ENCODE measurements at places on chromosomes 1 and 21.
A peak's percentile ranks its signal among the peaks of the same experiment; 100 is the strongest.

GRCh38 chr1:1858382-1859086 is 32.4 kb downstream of the GNB1 start:
- DNase-seq = peak; percentile 84

- DNase-seq = no peak
Measured at GRCh38 chr1:34915521-34915920, 13.9 kb downstream of the DLGAP3 start.

- DNase-seq = no peak
Measured at GRCh38 chr1:35442734-35443133, 114.5 kb downstream of the KIAA0319L start.

DNA sequence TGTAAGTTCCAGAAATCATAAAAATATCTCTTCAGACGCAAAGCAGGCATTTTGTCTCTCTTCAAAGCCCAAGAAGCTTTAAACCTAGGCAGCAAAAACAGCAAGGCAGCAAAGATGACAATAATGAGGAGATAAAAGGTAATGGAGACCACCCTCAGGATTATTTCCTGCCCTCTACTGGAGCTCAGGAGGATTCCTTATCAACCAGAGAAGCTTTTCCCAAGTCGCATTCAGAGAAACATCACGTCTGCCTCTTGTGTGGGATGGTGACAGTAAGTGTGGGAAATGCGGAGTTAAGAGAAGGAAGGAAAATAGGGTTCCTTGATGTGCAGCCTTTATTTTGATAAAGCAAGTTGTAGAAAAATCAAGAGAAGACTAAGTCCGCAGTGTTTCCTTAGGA is 365.8 kb downstream of the RGS7 start:
- no peak for DNase-seq

- no peak for DNase-seq
Measured at GRCh38 chr1:2045468-2046173, 4.6 kb upstream of the PRKCZ start.

GRCh38 chr1:33220676-33221384 is 35.5 kb upstream of the ZNF362 start:
- no peak for DNase-seq

GRCh38 chr1:100995198-100995988 is 30.2 kb downstream of the DPH5 start:
- DNase-seq = no peak

GRCh38 chr21:43884012-43884860 is 19.2 kb downstream of the AGPAT3 start:
- no peak for DNase-seq

DNA sequence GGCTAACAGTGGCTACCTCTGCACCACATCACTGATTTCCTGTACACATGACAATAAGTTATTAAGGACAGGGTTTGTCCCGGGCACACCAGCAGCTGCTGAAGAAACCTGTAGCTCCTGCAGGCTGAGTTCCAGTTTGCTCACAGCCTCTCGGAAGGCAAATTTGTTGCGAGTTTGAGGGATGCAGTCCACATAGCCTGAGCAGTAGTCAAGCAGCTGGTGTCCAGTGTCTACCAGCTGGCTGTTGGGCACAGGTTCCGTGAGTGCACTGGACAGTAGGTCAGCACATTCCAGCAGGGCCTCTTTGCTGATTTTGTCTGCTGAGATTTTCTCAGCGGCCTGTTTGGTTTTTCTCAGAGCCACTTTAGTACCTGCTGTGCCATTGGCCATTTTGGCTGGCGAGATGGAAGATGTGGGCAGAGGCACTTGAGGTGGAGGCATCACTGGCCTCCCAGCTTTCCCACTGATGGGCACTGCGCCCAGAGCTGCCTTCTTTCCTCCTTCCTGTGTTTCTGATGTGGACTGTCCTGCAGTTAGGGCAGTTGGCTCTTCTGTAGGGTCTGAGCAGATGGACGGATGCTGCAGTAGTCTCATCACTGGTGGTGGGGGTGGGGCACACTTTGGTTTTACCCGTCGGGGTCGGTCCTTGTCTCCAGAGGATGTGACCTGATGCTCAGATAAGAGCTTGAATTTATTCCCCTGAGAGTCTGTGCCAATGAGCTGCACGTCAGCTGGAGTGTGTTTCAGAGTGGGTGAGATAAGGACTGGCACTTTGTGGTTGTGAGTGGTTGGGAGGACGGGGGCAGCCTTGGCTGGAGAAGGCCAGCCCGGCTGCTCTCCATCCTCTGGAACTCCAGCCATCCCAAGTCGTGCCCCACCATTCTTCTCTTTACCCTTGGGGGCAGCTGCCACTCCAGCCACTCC is 26.1 kb downstream of the TOR3A start:
- DNase-seq = no peak

- DNase-seq = no peak
Measured at GRCh38 chr21:41713495-41714281, 53.2 kb downstream of the RIPK4 start.

- peak; percentile 84 for DNase-seq
Measured at GRCh38 chr1:207823880-207824566, 72.2 kb downstream of the CD46 start.
